Bladder microvascular endothelial cell (primary cell): ENCODE measurements at places on chromosomes 1 and 21. TPM values are rescaled to one million over a fixed set of nuclear protein-coding genes. Genes with fewer than 3 reads are reported as not detected.

The PUM1 gene
- total RNA-seq, result 38.4 and 162 TPM in 2 replicates

The PRAMEF17 gene
- total RNA-seq, result not detected in 2 replicates

The CD1E gene
- not detected in 2 replicates for total RNA-seq

The LHX4 gene
- 0.19 TPM in 1 of 2 replicates, not detected in the other for total RNA-seq

The PLPP3 gene
- 11.5 and 35.7 TPM in 2 replicates for total RNA-seq

The TMEM79 gene
- 0.81 and 2.1 TPM in 2 replicates for total RNA-seq
